ENCODE measurements at places on chromosomes 12 and 14. TPM values are rescaled to one million over a fixed set of nuclear protein-coding genes. Genes with fewer than 3 reads are reported as not detected.

DNA sequence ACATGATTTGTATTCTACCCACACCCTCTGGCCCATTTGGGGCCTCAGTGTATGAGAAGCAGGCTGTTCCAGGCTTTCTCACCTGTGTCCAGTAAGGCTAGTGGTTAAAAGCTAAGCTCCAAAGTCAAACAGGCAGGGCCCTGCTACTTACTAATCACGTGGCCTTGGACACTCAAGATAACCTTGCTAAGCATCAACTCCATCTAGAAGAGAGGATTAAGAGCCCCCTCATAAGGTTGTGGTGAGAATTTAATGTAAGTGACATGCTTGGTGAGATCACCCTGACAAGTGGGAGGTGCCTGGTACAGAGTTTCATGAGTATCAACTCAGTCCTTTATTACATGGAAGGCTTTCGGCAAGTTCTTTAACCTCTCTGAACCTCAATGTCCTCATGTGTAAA, 17.8 kb downstream of the ACSM4 start:
- DNase-seq = no peak
- H3K4me1 ChIP-seq = no peaks in the 10 kb centered on the region
- no peaks in the 10 kb centered on the region for H3K27me3 ChIP-seq
- no peak overlapping the region for H3K4me3 ChIP-seq

- H3K27ac ChIP-seq = no peak overlapping the region
- H3K4me1 ChIP-seq = no peaks in the 10 kb centered on the region
- no peak overlapping the region for H3K4me3 ChIP-seq
- no peaks in the 10 kb centered on the region for H3K36me3 ChIP-seq
Observed at GRCh38 chr12:56980268-56980667, 22.9 kb upstream of the RDH16 start.

- peaks cover 2% of the 10 kb centered on the region for H3K36me3 ChIP-seq
- no peaks in the 10 kb centered on the region for H3K4me1 ChIP-seq
- no peak overlapping the region for H3K27ac ChIP-seq
- no peak for DNase-seq
- no peak overlapping the region for H3K4me3 ChIP-seq
Observed at GRCh38 chr14:35571598-35571997, 37.6 kb downstream of the INSM2 start.

GRCh38 chr12:1769809-1770494, 50.4 kb upstream of the LRTM2 start:
- no peak for DNase-seq
- H3K4me1 ChIP-seq = peaks cover 2% of the 10 kb centered on the region
- no peaks in the 10 kb centered on the region for H3K27me3 ChIP-seq
- peaks cover 7% of the 10 kb centered on the region for H3K36me3 ChIP-seq
- no peak overlapping the region for H3K27ac ChIP-seq
- H3K4me3 ChIP-seq = no peak overlapping the region

- DNase-seq = no peak
- H3K36me3 ChIP-seq = peaks cover 60% of the 10 kb centered on the region
- H3K4me1 ChIP-seq = no peaks in the 10 kb centered on the region
- H3K27ac ChIP-seq = no peak overlapping the region
- no peaks in the 10 kb centered on the region for H3K27me3 ChIP-seq
Observed at GRCh38 chr12:57717846-57718640, 20.5 kb downstream of the AGAP2 start.

- no peaks in the 10 kb centered on the region for H3K36me3 ChIP-seq
- H3K27me3 ChIP-seq = no peaks in the 10 kb centered on the region
- H3K27ac ChIP-seq = no peak overlapping the region
Observed at GRCh38 chr14:44438936-44439335, 68.1 kb downstream of the FSCB start.

- peaks cover 2% of the 10 kb centered on the region for H3K4me1 ChIP-seq
- DNase-seq = no peak
- H3K27me3 ChIP-seq = no peaks in the 10 kb centered on the region
Observed at GRCh38 chr14:36301159-36301558, 19.3 kb downstream of the MBIP start.

HOXC11 gene
- not detected for total RNA-seq

LRP1-AS gene
- total RNA-seq = not detected

CCDC197 gene
- not detected for total RNA-seq

TPH2 gene
- total RNA-seq = not detected

RFLNA gene
- 0.40 TPM for total RNA-seq

Measured in lung (tissue), 17 donors.